HS-5 (cell line): ENCODE measurements at places on chromosomes 4 and X.

- DNase-seq: no peak
Observed at GRCh38 chr4:73682508-73682907, 57.9 kb upstream of the CXCL8 start.

- DNase-seq: no peak
Observed at GRCh38 chr4:145276050-145276449, 95.7 kb upstream of the OTUD4 start.

- no peak for DNase-seq
Observed at GRCh38 chrX:36501169-36501702, 506.9 kb upstream of the FAM47C start.

DNA sequence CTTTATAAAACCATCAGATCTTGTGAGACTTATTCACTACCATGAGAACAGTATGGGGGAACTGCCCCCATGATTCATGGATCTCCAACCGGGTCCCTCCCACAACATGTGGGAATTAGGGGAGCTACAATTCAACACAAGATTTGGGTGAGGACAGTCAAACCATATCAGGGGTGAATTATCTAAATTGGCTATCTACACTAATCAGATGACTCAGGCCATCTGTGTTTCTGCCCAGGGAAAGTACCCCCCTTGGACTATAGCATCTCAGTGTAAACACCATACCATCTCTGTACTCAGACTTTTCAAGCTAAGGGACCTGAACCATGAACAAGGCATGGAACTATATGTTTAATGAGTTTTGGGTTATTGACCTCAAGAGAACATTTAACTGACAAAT is 76.8 kb downstream of the LNX1 start:
- DNase-seq: no peak

DNA sequence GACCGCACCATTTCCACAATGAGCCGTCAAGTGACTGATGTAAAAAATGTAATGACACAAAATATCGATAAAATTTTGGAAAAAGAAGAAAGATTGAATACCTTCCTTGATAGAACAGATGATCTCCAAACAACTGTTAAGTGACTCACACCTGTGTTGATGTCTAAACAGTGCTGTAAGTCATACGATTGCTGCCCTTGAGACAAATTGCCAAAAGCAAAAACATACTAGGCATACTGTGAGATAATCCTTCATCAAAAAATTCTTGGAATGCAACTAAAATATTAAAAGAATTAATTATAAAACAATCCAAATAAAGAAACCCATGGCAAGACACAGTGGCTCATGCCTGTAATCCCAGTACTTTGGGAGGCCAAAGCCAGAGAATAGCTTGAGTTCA is 53.4 kb downstream of the HNRNPD start:
- DNase-seq: no peak

DNA sequence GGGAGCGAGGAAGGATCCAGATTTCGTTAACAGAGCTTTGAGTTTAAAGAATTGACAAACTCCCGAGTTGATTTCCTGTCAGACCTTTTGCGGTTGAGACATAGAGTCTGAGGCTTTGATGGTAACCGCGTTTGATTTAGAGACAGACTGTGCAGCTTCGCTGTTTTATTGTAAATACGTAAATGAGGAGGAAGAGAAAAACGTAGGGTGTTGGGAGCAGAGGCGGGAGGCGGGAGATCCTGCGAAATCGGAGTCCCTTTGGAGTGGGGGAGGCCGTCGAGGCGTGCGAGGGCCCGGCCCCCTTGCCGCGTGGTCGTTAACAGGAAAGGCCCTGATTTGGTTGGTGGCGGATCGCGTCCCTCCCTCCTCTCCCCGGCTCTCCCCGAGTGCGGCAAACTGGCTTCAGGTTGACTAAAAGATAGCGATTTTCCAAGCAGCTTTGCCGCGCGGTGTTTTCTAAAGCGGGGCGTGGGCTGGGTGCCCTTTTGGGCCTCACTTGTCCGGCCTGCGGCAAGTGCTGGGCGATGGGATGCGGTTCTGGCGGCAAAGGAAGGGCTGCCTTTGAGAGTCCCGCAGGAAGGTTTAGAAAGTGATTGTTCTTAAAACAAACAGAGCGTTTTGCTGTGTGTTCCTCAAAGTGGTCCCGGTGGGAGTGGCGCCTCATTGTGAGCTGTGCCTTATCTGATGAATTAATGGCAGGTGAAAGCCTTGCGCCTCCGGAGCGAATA is 857 bp downstream of the SCML1 start:
- DNase-seq: no peak

GRCh38 chr4:155077452-155078229 is 130.8 kb upstream of the NPY2R start:
- no peak for DNase-seq

GRCh38 chr4:122762520-122762919 is 30.0 kb downstream of the BBS12 start:
- DNase-seq: no peak

- no peak for DNase-seq
Observed at GRCh38 chr4:74544655-74545361, 99.9 kb downstream of the AREG start.

GRCh38 chr4:40333921-40334352 is 1.2 kb upstream of the CHRNA9 start:
- DNase-seq: peak; percentile 53

- no peak for DNase-seq
Observed at GRCh38 chrX:129781680-129782495, 2.1 kb downstream of the SASH3 start.

DNA sequence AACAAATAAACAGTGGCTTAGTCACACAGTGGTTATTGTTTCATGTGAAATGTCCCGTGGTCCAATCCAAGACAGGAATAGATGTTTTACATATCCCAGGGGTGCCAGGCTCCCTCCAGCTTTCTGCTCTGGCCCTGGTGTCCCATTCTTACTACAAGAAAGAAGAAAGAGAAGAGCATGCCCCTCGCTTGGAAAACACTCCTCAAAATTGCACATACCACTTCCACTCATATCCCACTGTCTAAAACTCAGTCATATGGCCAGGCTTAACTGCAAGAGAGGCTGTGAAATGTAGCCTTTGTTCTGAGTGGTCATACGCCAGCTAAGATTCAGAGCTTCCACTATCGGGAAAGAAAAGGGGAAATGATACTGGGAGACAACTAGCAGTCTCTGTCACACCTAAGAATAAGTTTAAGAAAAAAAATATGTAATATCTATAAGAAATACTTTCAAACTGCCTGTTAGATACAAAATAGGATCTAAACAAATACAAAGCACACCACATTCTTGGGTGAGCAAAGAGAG is 306.8 kb upstream of the FAM241A start:
- DNase-seq: no peak

DNA sequence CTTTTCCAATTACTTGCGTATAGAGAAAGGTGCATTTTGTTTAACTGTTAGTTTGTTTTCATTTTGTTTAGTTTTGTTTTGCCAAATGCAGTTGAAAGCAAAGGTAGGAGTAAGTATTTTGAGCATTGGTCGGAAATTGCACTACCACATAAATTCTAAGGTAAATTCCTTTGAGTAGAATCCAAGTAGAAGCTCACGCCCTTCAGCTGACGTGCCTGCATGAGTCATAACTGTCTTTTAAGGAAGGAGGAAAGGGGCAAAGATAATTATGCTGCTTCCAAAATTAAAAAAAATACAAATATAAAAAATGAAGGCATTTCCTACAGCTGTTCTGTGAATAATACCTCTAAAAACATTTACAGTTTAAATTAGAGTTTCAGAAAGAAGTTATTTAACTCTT is 110.2 kb upstream of the MYOZ2 start:
- DNase-seq: peak; percentile 40

DNA sequence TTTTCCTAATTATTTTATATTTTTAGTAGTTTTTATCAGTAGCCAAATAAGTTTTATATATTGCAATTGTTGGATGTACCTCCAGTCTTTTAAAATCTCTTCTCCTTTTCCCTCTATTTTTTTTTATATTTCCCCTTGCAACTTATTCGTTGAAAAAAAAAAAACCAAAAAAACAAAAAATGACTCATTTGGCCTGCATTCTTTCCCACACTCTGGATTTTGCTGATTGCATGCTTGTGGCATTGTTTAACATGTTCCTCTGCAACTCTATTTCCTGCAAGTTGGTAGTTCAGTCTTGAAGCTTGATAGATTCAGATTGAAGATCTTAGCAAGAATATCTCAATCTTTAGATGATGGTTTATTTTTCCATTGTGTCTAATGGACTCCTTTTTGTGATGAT is 260.6 kb upstream of the BOD1L1 start:
- no peak for DNase-seq

GRCh38 chrX:111719426-111720210 is 38.6 kb downstream of the ALG13 start:
- DNase-seq: no peak

DNA sequence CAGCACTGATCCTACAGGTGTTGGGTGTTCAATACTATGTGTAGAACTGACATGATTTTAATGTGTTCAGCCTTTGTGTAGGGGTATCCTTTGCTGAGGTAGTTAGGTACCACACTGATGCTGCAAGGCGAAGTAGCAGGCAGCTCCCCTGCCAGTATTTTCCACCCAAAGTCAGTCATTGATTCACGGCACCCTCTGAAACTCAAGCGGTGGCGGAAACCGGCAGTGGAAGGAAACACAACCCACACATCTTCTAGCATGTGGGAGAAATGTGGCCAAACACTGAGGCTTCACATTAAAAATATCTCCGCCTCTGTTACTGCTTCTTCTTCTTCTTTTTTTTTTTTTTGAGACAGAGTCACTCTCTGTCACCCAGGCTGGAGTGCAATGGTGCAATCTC is 126.3 kb downstream of the AASDH start:
- no peak for DNase-seq

- DNase-seq: no peak
Observed at GRCh38 chr4:338759-339097, 1.1 kb downstream of the ZNF141 start.

DNA sequence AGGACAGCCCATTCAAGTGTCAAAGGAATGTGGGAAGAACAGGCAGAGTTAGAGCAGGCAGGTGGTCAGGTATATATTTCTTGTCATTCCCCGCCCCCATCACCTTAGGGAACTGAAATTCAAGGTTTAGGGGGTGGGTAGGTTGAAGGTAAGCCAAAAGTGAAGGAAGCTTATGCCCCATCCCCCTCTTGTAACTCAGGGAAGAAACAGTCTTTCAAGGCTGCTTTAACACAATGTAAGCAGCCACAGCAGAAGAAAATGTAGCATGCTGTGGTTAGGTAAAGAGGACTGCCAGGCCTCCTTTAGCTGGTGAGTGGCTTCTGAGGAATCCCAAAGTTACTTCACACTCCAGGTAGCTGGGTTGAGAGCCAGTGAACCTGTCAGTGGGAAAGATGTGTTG is 122.3 kb downstream of the RS1 start:
- DNase-seq: no peak

DNA sequence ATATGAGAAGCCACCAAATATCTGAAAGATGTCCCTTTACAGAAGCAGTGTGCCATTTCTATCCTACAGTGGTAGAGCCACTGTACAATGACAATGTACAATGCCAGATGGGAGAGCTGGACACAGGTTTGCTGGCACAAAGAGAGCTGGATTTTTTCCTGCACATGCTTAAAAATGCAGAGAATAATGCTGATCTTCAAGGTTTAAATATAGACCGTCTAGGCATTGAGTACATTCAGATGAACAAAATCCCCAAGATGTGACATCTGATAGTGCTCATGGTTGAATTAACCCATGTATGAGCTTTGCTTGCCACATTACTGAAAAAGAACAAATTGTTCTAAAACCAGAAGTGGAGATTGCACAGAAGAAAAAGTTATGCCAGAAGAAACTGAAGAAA is 11.7 kb downstream of the ADGRL3 start:
- no peak for DNase-seq

DNA sequence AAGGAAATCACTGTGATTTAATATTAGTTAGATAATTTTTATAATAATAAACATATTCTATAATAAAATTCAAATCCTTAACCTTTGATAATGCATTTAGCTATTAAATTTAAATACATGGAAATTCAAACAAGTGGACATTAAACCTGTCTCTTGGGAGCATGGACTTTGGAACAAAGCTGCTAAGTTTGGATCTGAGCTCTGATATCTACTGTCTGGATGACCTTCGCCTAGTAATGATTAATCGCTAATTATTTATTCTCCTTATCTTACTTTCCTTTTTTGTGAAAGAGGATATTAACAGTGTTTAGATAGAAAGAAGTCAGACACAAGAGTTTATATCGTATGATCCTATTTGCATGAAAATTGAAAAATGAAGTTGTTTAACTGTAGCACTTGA is 980.9 kb downstream of the FSTL5 start:
- DNase-seq: no peak
